ENCODE measurements at places on chromosomes 7 and 10. TPM values are rescaled to one million over a fixed set of nuclear protein-coding genes. Genes with fewer than 3 reads are reported as not detected.

The SPDYE6 gene
- total RNA-seq: not detected

The FAM241B gene
- total RNA-seq: 10.8 TPM

The CC2D2B gene
- total RNA-seq: 0.31 TPM

The HOXA7 gene
- not detected for total RNA-seq

DNA sequence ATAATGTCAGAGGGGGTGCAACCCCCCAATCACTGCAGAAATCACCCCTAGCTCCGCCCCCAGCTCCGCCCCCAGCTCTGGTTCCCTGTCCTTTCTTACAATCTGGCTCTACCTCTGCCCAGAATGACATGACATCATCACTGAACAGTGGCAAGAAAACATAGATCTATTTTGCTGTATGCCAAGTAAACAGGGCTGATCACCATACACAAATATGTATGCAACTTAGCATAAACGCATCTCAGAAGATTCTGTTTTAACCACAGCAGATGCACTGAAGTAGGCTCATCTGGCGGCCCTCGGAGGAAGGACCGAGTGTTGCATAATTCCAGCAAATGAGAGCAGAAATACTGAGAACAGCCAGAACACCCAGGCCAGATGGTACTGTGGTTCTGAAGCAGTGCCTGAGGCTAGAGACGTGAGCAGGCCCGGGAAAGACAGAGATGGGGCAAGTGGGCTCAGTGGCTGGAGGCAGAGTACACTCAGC, 293.3 kb upstream of the KLF14 start:
- peak; percentile 65 for DNase-seq

DNA sequence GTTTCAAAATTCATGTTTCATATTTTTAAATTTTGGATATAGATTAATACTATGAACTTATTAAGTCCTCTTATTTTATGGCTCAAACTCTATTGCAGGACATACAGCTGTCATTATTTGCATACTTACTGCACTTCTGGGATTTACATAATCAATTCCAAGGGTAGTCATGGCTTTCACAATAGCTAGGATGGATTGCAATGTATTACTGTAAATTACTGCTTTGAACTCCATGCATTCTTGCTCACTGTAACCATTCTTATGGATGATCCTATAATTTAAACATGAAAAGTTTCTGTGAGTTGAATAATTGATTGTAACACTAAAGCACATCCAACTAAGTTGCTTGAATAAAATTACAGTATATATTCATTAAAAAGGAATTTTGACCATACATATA, 23.5 kb downstream of the GNAT3 start:
- DNase-seq: no peak

DNA sequence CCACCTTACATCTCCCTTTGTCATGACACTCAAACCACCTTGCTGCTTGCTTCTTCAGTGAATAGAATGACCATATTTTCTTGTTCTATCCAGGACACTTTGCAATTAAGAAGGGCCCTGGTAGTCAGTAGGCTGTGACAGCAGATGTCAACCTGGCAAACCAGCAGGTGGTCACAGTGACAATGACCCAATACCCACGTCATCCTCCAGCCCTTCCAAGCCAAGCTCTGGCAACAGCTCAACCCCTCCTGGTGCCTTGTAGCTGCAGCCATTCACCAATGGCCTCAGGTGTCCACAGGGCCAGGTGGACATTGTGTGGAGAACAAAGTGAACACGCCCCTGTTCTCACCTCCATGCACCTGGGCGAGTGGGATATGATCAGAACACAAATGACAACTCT, 87.6 kb upstream of the MACROH2A2 start:
- DNase-seq: no peak

DNA sequence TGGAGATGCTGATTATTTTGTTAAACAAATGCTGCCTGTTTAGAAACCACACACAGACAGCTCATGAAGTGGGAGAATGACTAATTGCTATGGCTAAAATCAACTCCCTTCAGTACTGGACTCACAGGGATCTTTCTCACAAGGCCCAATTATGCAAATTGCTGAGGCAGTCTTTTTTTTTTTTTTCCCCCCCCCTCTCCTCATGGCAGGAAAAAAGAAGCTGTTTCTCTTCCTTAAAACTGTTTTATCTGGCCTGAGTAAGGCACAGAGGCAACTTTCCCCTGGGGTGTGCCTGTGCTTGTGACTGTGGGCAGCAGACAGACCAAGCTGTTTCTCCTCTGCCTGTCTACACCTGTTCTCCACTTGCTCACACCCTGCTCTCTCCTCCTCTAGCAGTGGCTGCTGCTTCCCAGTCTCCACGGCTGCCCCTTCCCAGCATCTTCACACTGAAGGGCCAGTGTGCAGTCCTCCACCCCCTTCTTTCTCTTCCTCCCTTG, 65.4 kb upstream of the STEAP1B start:
- DNase-seq: no peak

GRCh38 chr7:129924602-129925001, 28.2 kb downstream of the UBE2H start:
- DNase-seq: no peak

GRCh38 chr10:18421726-18422293, 229.6 kb downstream of the NSUN6 start:
- DNase-seq: no peak

- DNase-seq: no peak
These were observed 19.1 kb downstream of the FAM3C start for GRCh38 chr7:121376979-121377378.

Measured in activated CD8-positive, alpha-beta T cell treated with anti-CD3 and anti-CD28 coated beads for 36 hours (primary cell).